ENCODE measurements at places on chromosomes 2 and 18. TPM values are rescaled to one million over a fixed set of nuclear protein-coding genes. Genes with fewer than 3 reads are reported as not detected.

GRCh38 chr18:6280211-6280743 is 134.4 kb downstream of the L3MBTL4 start:
- DNase-seq, result no peak

GRCh38 chr2:158903711-158904405 is 64.6 kb upstream of the TANC1 start:
- no peak for DNase-seq

Gene AGXT
- polyA plus RNA-seq, result not detected

Gene EEF1B2
- 518 TPM for polyA plus RNA-seq

Gene DIPK1C
- 0.32 TPM for polyA plus RNA-seq

- DNase-seq, result no peak
Observed at GRCh38 chr2:207952564-207953345, 72.6 kb downstream of the PLEKHM3 start.

DNA sequence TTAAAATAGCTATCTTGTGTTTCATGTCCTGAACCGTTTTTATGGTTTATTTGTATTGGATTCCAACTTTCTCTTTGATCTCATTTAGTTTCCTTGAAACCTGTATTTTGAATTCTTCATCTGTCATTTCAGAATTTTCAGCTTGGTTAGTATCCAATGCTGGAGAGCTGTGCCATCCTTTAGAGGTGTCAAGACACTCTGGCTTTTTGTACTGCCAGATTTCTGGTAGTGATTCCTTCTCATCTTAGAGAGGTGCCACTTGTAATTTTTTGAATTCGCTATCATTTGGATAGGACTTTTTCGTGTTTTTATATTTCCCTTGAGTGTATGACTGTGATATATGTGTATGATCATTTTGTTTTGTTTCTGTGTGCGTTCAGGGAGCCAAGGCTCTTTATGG is 591.4 kb downstream of the ADCYAP1 start:
- DNase-seq, result no peak

Gene GLI2
- polyA plus RNA-seq, result 12.8 TPM

GRCh38 chr18:23228102-23229061 is 93.1 kb downstream of the CABLES1 start:
- no peak for DNase-seq

Gene UGT1A10
- polyA plus RNA-seq, result not detected

Gene KANSL3
- polyA plus RNA-seq, result 60.4 TPM

GRCh38 chr2:1528273-1529064 is 115.2 kb downstream of the TPO start:
- DNase-seq, result no peak

DNA sequence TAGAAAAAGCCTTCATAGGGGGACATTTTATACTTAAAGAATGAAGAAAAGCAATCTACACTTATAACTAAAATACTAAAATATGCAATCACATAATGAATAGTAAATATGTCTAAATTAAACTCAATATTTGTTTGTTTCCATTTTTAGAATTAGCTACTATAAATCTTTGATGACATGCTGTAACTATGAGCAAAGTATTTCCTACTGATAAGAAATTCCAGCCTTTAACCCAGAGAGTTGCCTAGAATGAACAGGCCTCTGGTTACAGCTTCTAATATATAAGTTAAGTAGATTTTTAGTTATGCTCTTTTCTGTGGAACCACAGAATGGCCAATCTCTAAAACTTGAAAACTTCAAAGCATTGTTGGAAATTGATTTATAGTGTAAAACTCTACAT is 1465.6 kb upstream of the ZEB2 start:
- no peak for DNase-seq

DNA sequence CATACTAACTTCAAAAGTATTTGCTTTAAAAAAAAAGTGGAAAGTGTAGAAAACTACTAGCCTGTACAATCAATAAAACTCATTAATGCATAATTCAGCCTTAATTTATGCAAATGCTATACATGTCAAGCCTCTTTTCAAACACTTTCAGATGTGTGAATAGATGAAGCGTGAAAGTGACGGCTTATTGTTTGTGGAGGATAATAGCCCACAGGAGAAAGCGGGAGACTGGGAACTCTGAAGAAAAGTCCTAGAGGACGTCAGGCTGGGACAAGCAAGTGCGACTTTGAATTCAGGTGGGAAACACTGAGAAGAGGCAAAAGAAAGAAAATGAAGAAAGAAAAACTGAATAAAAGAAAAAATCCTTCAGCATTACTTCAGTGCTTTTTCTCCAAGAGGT is 108.5 kb downstream of the STK39 start:
- DNase-seq, result no peak

Measured in renal cortex interstitium (tissue), 15 donors.